ENCODE measurements at places on chromosomes 6 and 20.

- no peak for DNase-seq
Measured at GRCh38 chr6:140988780-140989179, 1143.9 kb upstream of the GJE1 start.

DNA sequence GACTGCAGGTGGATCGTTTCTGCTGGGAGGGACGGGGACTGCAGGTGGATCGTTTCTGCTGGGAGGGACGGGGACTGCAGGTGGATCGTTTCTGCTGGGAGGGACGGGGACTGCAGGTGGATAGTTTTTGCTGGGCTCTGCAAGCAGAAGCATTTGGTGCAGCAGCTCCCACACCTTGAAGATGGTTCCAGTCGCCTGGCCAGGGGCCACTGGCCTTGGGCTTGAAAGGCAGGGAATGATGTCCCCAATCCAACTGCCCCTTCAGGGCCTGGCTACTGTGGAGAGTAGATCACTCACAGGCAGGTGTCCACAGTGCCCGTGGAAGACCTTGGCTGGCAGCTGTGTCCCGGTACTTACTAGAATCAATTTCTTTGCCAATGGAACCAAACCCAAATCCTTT is 68.2 kb downstream of the PSMG4 start:
- DNase-seq: no peak

DNA sequence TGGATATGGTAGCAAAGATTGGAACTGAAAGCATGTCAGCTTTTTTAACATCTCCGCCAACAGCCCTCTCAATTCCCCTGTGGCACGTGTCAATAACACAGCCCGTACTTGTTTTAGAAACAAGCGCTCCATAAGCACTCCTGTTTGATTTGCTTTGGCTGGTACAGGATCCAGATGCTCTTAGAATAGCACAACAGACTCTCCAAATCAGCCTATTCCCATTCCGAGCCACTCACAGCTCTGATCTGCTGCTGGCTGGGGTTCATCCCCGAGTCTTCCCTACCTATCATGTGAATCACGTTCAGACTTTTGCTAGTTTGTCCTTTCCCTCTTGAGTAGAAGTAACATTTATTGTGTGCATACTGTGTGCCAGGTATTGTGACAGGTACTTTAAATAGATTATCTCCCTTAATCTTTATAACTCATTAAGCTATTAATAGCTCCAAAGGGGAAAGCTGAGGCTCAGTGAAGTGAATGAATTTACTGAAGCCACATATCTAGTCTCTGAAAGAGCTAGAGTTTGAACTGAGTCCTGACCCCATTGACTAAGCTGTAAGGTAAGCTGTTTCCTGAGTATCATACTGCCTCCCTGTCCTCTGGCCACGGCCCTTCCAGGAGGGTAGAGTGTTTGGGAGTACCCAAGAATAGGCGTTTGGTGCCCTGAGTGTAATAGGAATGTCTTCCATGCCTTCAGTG is 46.7 kb downstream of the RALY start:
- no peak for DNase-seq

- DNase-seq: no peak
Measured at GRCh38 chr6:14921170-14921569, 324.7 kb upstream of the JARID2 start.

GRCh38 chr6:41579088-41579610 is 33.0 kb downstream of the FOXP4 start:
- no peak for DNase-seq

GRCh38 chr6:74632196-74632875 is 573.5 kb downstream of the COL12A1 start:
- no peak for DNase-seq

GRCh38 chr6:117624869-117625481 is 22.7 kb upstream of the GOPC start:
- DNase-seq: no peak

GRCh38 chr6:30568245-30568644 is 3.0 kb upstream of the ABCF1 start:
- DNase-seq: no peak

DNA sequence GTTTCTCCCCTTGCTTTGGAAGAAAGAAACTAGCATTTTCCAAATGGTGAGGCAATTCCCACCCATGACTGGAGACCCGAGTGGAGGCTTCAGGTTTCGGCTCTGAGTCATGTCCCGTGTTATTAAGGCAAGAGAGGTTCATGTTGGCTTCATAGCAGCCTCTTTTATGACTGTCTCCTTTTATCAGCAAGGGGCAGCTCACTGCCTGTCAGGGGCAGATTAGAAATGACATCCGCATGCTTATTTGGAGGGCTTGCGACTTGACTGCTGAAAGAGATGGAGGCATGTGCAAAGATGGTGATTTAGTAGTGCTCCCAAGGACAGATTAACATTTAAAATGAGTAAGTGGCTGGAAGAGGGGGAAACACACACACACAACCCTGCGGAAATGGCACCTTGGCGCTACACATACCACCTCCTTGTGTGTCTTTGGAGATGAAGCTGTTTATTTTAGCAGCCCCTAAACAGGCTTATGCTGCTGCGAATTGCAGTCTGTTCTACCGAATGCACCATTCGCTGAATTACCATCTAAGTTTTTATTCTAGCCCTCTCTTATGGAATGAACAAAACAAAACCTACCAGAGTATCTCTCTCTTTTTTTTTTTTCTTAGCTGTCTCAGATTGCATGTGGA is 52.1 kb upstream of the VSTM2L start:
- DNase-seq: no peak

DNA sequence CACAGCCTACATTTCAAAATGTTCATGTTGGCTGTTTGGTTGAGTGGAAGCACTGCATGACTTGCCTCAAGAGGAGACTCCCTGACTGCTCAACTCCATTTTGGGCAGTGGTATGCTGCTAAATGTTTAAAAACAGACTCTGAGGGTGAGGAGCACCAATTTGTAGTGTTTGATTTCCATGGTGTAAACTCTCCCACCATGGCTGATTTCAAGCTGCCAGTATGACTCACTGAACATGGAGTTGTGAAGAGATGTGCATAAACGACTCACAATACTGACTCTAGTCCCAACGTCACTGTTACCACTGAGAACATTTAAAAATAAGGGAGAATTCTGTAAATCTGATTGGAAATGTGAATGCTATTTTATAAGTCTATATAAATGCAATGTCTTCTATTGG is 70.4 kb downstream of the BACH2 start:
- DNase-seq: no peak

DNA sequence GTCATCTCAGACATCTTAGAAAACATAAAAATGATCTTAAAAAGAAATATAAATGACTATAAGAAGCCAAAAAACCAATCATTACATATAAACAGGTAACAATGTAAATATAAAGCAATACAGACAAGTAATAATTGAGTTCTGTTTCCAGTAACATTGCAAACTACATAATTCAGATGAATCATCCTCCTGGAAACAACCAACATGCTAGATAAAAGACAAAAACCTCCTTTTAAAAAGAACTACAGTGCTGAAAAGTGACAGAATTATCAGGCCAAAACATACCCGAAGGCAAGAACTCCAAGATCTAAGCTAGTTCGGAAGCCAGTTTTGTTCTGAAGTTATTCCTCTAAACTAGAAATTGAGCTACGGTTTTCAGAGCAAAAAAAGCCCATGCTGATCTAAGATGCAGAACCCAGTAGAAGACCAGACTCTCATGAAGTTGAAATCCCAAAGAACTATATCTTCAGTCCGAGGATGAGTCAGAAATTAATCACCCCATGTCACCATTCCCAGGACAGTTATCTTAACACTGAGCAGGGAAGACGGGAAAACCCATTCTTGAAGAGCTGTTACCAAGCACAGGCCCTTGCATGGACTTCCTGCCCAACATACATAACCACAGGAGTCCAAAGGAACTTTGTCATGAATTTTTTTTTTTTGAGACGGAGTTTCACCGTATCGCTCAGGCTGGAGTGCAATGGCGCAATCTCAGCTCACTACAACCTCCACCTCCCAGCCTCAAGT is 9.8 kb downstream of the PGM3 start:
- DNase-seq: no peak

GRCh38 chr6:135811170-135811569 is 40.3 kb upstream of the PDE7B start:
- no peak for DNase-seq

DNA sequence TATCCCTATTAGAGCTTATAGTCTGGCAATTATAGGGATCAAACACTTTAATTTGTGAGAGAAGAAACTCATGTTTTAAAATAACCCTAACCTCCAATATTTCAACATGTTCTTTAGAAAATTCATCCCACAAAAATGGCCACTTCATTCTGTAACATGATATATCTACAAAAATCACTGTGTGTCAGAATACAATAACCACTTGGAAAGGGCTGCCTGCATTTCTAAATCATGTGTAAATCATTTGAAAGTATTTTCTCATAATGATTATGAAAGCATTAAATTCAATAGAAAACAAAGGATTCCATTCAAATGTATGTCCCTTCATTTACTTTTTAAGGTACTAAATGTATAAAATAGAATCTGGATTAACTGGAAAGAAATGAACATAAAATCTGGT is 101.4 kb upstream of the NHSL1 start:
- no peak for DNase-seq

DNA sequence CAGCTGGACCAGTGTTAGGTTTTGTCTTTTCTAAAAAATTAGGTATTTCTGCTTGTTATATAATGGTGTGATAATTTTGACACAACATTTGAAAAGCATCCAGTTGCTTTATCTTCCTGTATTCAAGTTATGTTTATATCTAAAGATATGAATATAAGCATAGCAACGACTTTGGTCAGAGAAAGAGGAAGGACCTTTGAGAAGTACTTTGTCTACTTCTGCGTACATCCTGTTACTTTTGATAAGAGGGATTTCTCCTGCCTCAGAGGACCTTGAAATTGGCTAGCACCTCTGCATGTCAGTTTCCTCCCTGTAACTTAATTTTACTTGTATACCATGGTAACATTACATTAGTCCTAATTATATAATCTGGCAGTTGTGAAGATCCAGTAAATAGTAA is 24.8 kb downstream of the PHF20 start:
- DNase-seq: no peak

DNA sequence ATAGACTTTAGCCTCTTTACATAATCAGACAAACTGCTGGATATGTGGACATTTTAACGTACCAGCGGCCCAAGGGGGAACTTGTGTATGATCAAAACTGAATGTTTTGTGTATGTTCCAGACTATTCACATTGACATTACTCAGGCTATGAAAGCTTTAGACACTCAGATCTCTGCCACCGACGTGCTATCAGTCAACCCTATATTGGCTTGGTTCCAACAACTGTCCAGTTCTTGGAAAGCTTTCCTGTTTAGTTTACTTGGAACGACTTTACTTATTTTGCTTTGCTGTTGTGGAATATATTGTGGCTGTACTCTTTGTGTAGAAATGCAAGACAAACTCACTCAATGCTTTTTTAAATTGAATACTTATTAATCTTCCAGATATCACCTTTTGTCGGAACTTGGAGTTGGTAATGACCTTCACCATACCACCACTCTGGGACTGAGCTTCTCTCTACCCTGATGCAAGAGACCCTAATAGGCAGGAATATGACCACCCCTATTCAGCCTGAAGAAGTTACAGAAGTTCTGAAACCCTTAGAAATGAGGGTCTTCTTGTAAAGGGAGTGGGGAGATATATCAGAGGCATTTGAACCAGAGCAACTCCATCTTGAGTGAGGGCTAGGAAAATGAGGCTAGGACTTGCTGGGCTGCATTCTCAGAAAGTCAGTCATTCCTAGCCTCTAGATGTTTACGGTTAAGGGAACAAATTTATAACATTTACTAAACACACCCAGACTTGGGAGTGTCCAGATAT is 49.0 kb upstream of the PAX1 start:
- no peak for DNase-seq

- DNase-seq: no peak
Measured at GRCh38 chr20:24781418-24781980, 167.6 kb upstream of the CST7 start.

DNA sequence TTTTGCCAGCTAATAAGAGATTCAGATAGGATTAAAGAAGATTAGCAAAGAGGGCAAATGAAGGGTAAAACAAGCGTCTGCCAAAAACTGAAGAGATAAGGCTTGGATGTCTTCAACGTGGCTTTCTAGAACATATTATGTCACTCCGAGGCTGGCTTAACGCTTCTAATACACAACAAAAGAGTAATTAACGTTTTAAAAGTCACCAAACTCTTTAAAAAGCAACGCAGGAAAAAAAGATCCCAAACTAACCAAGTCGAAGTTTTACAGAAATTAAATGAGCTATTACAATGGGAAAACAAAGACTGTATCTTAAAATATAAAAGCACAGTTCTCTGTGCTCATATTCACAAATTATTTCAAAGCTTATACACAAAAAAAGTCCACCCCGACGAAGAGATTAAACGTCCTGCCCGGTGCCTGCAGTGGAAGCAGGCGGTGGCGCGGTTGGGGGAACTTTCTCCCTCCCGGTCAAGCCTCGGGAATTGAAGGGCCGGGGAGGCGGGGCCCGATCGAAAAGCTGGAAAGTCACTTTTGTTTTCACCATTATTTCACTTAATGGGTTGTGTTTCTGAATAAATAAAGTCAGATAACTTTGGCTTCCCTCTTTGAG is 1.2 kb downstream of the MAK start:
- no peak for DNase-seq

DNA sequence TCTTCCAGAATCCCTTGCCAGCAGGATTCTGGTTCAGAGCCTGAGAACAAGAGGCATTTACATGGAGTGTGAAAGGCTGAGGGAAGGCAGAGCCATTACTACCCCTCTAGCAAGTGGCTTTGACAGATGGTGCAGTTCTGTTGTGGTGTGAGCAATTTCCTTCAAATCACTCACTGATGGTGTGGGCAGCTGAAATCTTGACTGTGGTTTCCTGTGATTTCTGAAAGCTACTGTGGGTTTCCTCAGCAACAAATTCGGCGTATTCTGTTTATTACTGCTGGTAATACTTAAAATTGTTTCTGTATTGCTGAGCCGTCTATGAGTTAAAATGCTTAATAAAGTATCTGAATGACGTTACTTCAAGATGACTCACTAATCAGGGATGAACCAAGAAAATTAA is 181.5 kb upstream of the TCF21 start:
- no peak for DNase-seq

DNA sequence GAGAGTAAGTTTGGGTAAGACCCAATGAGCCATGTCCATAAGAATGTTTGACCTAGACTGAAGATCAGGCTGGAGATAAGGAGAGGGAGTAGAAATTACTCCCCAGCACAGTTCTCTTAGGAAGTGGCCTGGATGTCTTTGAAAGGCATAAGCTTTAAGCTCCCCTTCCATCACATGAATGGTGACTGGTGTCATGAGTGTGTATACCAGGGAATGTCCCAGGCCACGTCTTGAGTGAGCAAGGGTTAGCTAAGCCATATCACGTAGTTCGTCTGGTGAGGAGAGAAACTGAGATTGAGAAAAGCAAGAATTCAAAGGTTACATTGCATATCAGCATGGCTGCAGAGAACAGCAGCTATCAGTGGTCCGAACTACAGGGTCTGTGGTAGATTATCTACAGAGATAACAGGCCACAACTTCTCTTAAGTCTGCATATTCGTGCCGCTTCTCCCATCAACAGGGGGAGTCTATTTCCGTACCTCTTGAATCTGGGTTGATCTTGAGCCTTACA is 60.1 kb upstream of the BMP2 start:
- no peak for DNase-seq

GRCh38 chr20:540391-541201 is 3.0 kb downstream of the CSNK2A1 start:
- no peak for DNase-seq

- no peak for DNase-seq
Measured at GRCh38 chr6:17100806-17101205, 1.0 kb upstream of the STMND1 start.

- no peak for DNase-seq
Measured at GRCh38 chr6:10759884-10760329, 12.3 kb downstream of the TMEM14B start.

GRCh38 chr6:169034516-169035167 is 219.0 kb downstream of the THBS2 start:
- no peak for DNase-seq

- DNase-seq: no peak
Measured at GRCh38 chr6:100691972-100692371, 189.2 kb downstream of the ASCC3 start.
